ENCODE measurements at places on chromosomes 6 and 20. TPM values are rescaled to one million over a fixed set of nuclear protein-coding genes. Genes with fewer than 3 reads are reported as not detected.

DNA sequence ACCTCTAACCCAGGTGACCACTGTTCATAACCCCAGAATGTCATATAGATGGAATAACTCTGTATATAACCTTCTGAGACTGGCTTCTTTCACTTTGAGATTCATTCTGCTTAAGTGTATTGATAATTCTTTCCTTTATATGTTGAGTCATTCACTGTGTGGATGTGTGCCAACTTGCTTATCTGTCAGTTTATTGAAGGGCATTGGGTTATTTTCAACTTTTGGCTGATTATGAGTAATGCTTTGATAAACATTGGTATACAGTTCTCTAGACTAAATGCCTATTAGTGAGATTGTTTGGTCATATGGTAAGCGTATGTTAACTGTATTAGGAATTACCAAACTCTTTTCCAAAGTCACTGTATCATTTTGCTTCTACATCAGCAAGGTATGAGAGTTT lies 453.4 kb upstream of the SPTLC3 start:
- H3K36me3 ChIP-seq, result no peaks in the 10 kb centered on the region
- H3K4me1 ChIP-seq, result no peaks in the 10 kb centered on the region
- no peak overlapping the region for H3K4me3 ChIP-seq
- no peak overlapping the region for H3K27ac ChIP-seq
- DNase-seq, result no peak

The SH3BGRL2 gene
- total RNA-seq, result 0.63 TPM

DNA sequence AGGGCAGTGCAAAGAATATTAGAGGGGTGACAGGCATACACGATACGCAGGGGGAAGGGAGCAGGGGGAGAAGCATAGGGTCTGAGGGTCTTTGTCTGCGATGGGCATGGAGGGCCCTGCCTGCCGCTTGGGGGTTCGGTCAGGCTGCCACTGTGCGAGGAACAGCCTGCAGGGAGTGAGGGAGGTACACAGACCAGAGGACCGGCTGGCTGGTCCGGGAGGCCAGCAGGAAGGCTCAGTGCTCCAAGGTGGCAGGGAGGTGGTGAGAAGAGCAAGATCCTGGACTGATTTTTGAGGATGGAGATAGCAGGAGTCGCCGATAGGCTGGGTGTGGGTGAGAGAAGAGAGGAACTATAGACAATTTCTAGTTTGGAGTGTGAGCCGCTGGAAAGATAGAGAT lies 338.4 kb downstream of the ZFAND3 start:
- no peaks in the 10 kb centered on the region for H3K4me1 ChIP-seq
- no peak for DNase-seq
- H3K4me3 ChIP-seq, result no peak overlapping the region
- H3K27me3 ChIP-seq, result no peaks in the 10 kb centered on the region
- no peak overlapping the region for H3K27ac ChIP-seq

DNA sequence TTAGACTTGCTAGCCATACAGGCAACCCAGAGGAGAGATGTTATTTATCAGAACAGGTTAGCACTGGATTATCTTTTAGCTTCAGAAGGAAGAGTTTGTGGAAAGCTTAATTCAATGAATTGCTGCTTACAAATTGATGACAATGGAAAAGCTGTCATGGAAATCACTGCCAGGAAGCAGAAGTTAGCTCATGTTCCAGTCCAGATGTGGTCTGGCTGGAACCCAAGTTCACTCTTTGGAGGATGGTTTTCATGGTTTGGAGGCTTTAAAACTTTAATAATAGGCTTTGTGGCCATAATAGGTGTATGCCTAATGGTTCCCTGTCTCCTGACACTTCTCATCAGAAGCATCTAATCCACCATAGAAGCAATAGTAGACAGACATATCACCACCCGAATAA lies 699.0 kb downstream of the PHF3 start:
- no peak overlapping the region for H3K27ac ChIP-seq
- no peaks in the 10 kb centered on the region for H3K4me1 ChIP-seq
- H3K27me3 ChIP-seq, result no peaks in the 10 kb centered on the region
- no peak for DNase-seq

GRCh38 chr20:44348168-44348659 lies 7.3 kb upstream of the HNF4A start:
- no peak for DNase-seq
- no peak overlapping the region for H3K4me3 ChIP-seq
- peaks cover 6% of the 10 kb centered on the region for H3K27me3 ChIP-seq
- H3K36me3 ChIP-seq, result no peaks in the 10 kb centered on the region
- no peak overlapping the region for H3K27ac ChIP-seq

DNA sequence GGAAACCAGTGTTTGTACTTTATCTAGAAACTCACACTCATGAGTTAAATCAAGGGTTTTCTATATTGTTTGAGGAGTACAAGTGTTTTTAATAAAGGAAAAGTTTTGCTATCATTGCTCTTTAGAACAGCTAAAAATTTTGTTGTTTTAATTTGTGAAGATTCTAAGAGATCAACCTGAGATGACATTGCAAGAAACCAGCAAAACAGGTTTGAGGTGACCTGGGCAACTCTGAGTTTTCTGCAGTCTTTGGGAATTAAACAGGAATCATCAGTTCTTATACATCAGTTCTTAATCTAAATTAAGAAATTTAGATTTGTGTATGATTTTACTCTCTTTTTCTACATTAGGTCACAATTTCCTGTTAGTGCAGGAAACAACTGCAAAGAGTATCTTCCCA lies 114.5 kb downstream of the JAG1 start:
- DNase-seq, result no peak
- H3K27ac ChIP-seq, result no peak overlapping the region
- H3K27me3 ChIP-seq, result no peaks in the 10 kb centered on the region

- DNase-seq, result no peak
- no peak overlapping the region for H3K4me3 ChIP-seq
- no peak overlapping the region for H3K27ac ChIP-seq
- H3K36me3 ChIP-seq, result no peaks in the 10 kb centered on the region
- peaks cover 5% of the 10 kb centered on the region for H3K4me1 ChIP-seq
Observed at GRCh38 chr6:132866762-132867449, 52.5 kb downstream of the RPS12 start.

The PAK5 gene
- total RNA-seq, result not detected

DNA sequence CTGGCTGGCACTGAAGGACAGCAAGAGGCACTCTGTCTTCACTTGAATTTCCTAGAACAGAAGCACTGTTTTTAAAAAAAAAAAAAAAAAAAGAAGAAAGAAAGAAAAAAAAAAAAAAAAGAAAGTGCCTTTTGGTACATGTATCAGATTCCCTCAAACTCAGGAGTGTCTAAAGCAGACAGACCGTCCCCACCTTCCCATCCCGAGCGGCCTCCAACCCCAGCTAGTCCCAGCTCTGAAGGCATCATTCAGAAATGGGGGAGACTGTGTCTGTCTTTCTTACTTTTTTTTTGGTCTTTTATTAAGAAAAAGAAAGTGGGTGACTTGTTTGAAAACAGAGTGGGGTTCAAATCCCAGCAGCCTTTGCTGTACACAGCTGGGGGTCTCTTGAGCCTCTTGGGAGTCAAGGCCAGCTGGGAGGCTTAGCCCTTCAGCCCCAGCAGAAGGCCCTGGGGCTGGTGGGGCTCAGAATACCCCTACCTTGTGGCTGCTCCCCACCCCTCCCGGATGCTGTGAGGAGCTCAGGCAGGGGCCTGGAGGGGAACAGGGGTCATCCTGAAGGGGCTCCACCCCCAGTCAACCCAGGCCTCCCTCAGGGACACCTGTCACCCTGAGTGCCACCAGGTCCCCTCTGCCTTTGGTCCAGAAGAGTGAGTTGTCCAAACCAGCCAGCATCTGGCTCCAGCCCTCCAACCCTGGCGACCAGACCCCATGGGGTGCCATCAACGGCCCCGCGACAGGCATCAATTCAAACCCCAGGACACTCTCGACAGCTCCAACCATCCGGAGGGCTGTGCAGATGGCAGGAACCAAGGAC lies 128.3 kb downstream of the TAF4 start:
- H3K4me3 ChIP-seq, result no peak overlapping the region
- DNase-seq, result no peak
- H3K4me1 ChIP-seq, result no peaks in the 10 kb centered on the region

The ARMH2 gene
- total RNA-seq, result not detected

The OR2J3 gene
- total RNA-seq, result not detected

The PLCB1 gene
- 3.4 TPM for total RNA-seq

The SNX21 gene
- 2.4 TPM for total RNA-seq

The EYA4 gene
- not detected for total RNA-seq

DNA sequence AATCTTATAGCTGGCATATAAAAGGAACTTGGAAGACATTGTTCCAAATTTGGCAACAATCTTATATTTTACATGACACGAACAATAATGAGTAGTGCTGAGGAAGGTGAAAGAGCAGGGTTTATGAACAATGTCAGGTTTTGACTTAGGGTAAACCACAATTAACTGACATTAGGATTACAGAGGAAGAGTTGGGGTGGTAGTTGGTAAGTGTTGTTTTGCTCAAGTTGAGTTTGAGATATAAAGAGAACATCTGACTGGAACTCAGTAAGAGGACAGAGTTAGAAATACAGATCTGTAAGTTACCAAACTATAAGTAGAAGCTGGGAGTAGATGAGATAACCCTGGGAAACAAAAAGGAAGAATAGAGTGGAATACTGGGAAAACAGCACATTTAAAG lies 15.1 kb downstream of the RTN4IP1 start:
- DNase-seq, result no peak
- H3K4me1 ChIP-seq, result peaks cover 24% of the 10 kb centered on the region
- H3K27me3 ChIP-seq, result no peaks in the 10 kb centered on the region
- peaks cover 3% of the 10 kb centered on the region for H3K36me3 ChIP-seq

- H3K27ac ChIP-seq, result no peak overlapping the region
- no peaks in the 10 kb centered on the region for H3K4me1 ChIP-seq
- H3K27me3 ChIP-seq, result no peaks in the 10 kb centered on the region
- H3K36me3 ChIP-seq, result no peaks in the 10 kb centered on the region
- no peak for DNase-seq
Observed at GRCh38 chr20:13041574-13042457, 33.0 kb downstream of the SPTLC3 start.

DNA sequence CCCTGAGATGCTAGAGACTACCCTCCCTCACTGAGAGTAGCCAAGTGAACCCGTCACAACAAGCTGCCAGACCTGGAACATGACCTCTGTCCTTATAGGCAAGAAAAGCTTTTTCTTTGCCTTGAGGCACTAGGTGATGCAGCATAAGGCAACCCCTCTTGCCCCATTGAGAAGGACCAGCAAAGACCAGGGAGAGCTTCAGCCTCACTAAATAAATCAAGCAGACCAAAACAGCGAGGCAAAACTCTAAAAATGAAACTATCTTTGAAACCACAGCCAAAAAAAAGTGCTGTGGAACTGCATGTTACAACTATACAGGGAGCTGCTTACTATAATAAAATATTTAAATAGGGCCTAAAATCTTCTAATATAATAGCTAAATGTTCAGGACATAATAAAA lies 62.6 kb upstream of the FAM83B start:
- H3K36me3 ChIP-seq, result no peaks in the 10 kb centered on the region
- H3K27me3 ChIP-seq, result no peaks in the 10 kb centered on the region
- no peaks in the 10 kb centered on the region for H3K4me1 ChIP-seq
- H3K4me3 ChIP-seq, result no peak overlapping the region

The TBC1D7 gene
- total RNA-seq, result 22.8 TPM

DNA sequence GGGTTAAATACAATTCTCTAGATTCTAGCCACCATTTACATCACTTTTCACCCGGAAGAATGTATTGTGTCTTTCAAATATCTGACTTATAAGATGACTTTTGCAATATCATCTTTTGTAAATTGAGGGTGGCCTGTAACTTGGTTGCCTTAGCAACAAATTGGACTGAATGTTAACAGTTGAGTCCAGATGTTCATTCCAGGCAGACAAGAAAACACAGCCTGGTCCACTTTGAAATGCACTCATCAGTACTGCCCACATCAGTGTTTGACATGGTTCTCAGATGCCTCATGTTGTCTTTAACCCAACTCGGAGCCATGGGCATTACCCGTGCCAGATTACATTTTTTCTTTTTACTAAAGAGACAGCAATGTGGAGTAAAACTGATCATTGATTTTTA lies 781.6 kb upstream of the CHD6 start:
- no peak for DNase-seq
- no peaks in the 10 kb centered on the region for H3K27me3 ChIP-seq
- H3K36me3 ChIP-seq, result no peaks in the 10 kb centered on the region
- no peak overlapping the region for H3K4me3 ChIP-seq
- no peak overlapping the region for H3K27ac ChIP-seq
- H3K4me1 ChIP-seq, result no peaks in the 10 kb centered on the region

- peaks cover 6% of the 10 kb centered on the region for H3K36me3 ChIP-seq
- no peaks in the 10 kb centered on the region for H3K27me3 ChIP-seq
- H3K27ac ChIP-seq, result peak overlapping the region; percentile 85
- peak overlapping the region; percentile 97 for H3K4me3 ChIP-seq
- H3K4me1 ChIP-seq, result peaks cover 68% of the 10 kb centered on the region
Observed at GRCh38 chr6:4021133-4021853, 57.6 kb downstream of the FAM217A start.

The CD109 gene
- 21.6 TPM for total RNA-seq

DNA sequence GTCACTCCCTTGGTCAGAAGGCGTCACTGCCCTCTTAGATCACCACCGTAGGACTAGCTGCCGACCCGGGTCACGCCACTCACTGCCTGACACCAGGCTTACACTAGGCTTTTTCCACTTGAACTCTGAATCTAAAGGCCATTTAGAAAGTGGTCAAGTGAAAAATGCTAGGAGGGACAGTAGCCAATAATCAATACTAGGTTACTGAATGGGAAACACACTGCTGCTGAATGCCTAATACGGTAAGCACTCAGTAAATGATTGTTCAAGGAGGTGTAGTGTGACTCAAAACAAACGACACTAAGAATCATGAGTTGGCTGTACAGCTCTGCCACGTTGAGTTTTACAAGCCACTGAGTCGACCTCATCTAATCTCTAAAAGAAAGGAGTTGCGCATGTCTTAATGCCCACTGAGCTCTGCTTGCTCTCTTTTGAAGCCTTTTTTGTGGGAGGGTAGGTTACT lies 760 bp upstream of the IBTK start:
- H3K27me3 ChIP-seq, result no peaks in the 10 kb centered on the region
- H3K27ac ChIP-seq, result peak overlapping the region; percentile 99
- peak; percentile 23 for DNase-seq
- peaks cover 3% of the 10 kb centered on the region for H3K36me3 ChIP-seq
- peak overlapping the region; percentile 89 for H3K4me3 ChIP-seq
